ENCODE measurements at places on chromosomes 4 and X.

- no peak for DNase-seq
Observed at GRCh38 chr4:186807808-186808629, 84.4 kb upstream of the FAT1 start.

GRCh38 chrX:48569958-48570357 lies 4.3 kb upstream of the RBM3 start:
- no peak for DNase-seq

DNA sequence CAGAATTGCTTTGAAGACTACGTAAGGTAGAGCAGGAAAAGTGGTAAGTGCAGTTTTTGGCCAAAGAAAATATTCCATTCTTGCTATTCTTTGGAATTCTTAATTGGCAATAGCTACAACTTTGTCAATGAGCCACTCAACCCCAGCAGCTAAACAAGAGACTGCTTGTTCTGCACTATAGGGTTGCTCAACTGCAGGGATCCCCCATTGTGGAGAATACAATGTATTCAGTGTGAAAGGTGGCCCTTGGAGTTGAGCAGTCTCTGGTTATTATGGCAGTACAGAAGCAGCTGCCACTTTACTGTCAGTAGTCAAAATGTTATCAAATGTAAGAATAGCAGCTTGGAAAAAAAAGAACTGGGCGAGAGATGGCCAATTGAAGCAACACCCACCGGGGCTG lies 808.7 kb downstream of the CENPC start:
- no peak for DNase-seq

GRCh38 chrX:25028726-25029125 lies 13.0 kb upstream of the ARX start:
- DNase-seq = no peak

DNA sequence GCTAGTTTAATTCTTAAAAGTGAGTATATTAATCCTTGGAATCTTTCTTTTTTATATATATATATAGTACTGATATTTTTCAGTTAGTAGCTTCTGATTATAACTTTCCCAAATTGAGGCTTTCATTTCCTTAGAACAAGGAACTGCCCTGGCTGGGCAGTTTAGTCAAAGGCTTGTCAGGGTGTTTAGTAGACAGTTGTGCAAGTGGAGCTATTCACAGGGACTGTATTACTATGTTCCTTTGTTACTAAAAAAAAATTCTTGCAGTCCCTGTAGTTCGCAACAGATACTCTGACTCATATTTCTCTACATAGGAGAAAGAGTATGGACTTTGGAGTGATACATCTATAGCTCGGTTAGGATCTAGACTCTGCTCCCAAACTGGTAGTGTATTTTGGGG lies 20.8 kb downstream of the USO1 start:
- DNase-seq = no peak

DNA sequence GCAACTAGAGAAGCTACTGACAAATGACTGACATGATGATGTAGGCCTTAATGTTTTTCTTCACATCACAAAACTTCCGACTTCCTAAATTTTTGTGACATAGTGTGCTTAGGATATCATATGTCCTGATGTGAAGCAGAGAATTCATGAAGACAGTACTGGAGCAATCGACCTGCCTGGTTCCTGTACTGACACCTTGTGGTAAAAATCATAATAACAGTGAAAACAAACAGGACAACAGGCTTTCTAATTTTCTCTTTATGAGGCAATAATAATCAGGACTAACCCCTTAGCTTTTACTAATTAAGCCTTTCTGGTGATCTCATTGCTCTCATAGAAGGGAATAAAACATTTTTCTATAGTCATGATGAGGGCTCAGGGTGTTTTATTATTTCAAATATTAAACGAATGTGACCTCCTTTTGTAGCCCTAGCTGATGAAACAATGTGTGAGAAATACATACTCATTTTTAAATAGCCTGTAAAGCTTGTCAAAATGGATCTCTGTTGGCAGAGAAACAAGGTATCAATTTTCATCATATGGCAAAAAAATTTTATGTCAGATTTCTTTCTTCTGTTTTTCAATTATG lies 158.4 kb downstream of the TENT5D start:
- no peak for DNase-seq

DNA sequence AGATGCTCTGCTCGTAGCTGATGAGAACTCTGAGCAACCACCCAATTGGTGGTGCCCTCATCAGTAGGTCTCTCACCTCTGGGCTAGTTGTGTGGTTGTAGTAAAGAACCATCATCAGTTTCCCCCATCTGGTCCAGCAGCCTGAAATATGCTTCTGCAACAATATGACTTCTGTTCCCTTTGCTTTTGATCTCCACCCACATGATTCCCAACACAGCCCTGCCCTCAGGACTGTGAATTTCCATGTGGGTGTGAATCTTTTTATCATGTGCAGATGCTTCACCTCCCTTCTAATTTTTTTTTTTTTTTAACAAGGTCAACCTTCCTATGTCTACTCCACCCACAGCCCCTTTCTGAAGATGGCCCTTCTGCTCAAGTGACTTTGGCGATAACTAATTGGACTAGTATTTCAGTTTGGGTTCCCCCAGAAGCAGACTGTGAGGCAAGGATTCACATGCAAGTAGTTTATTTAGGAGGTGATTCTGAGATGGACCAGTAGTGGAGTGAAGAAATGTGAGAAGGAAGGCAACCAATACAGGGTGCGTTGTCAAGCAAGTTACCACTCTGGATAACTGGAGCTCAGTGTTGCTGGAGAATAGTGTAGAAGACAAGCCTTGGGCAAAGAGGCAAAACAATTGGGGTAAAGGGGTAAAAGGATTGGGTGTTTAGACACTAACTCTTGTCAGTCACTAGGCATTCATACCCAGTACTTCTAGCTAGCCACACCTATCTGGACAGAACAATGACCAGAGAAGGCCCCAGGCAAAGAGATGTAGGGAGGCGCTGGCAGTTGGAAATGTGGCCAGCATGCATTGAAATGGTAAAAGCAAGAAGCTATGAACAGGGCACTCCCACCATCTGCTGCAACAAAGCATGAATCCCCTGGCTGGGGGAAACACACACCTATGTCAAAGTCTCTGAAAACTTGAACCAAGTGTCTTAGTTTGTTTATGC lies 466.2 kb downstream of the BCOR start:
- DNase-seq = no peak

- DNase-seq = no peak
Observed at GRCh38 chr4:11847167-11847566, 418.5 kb upstream of the HS3ST1 start.

- DNase-seq = no peak
Observed at GRCh38 chrX:120380699-120381098, 18.8 kb downstream of the ATP1B4 start.

- DNase-seq = no peak
Observed at GRCh38 chr4:121477480-121477879, 96.7 kb upstream of the QRFPR start.

- no peak for DNase-seq
Observed at GRCh38 chr4:86250619-86251018, 109.2 kb downstream of the MAPK10 start.

DNA sequence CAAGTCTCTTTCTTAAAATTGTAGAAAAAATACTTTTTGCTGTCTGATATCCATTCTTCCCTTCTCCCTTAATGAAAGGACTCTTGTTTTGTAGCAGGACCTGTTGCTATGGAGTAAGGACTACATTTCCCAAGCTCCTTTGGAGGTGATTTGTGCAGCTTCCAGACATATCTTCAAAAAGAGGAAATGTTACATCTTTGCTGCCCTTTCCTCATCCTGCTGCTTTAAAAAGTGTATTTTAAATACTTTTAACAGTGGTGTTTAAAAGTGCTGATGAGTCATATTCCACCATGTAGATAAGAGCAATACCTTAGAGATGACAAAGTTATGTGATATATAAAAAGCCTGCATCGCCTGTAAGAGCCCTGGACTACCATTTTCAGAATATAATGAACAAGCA lies 98.7 kb downstream of the CFAP299 start:
- DNase-seq = no peak

- DNase-seq = no peak
Observed at GRCh38 chr4:64582492-64582891, 173.2 kb upstream of the TECRL start.

- no peak for DNase-seq
Observed at GRCh38 chr4:87060957-87061356, 126.1 kb downstream of the AFF1 start.

DNA sequence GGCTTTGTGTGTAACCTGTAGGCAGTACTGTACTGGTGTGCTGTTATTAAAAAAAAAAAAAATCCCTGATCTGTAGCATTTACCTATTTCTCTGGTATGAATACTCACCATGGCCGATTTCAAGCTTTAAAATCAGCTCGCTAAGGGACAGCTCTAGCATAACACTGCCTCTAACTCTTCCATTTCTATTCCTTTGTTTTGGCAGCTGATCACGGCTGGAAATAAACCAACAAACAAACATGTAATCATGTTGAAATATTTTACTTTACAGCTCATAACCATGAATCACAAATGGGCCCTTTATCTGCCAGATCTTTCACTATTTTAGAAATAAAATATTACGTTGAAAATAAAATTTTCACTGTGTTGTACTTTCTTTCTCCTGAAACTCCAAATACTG lies 60.5 kb upstream of the IL15 start:
- DNase-seq = no peak

- no peak for DNase-seq
Observed at GRCh38 chr4:111136438-111136837, 513.6 kb upstream of the PITX2 start.

DNA sequence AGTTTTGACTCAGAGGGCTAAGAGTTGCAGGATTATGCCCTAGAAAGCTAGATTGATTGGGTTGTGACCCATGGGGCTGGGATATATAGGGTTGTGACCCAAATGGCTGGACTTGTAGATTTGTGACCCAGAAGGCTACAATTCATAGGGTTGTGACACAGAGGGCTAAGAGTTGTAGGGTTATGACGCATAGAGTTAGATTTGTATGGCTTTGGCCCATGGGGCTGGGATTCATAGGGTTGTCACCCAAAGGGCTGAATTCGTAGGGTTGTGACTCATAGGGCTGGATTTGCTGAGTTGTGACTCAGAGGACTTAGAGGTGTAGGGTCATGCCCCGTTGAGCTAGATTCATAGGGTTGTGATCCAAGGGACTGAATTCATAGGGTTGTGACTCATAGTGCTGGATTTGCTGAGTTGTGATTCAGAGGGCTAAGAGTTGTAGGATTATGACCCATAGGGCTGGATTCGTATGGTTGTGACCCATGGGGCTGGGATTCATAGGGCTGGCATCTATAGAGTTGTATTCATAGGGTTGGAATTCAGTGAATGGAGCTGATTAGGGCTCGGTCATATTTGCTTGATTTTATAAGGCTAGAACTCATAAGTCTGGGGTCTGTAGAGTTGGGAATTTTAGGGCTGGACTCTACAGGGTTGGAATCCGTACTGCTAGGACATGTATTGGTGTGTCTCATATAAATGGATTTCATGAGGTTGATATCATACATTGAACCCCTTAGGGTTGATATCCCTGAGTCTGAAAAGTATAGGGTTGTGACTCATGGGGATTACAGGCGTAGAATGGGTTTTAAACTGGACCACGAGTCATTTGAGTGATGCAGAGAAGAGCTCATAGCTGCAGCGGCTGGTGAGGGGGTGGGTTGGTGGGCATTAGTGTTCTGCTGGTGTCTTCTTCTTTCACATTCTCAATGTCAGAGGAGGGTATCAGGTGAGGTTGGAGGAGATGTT lies 125.7 kb downstream of the CRLF2 start:
- DNase-seq = no peak

DNA sequence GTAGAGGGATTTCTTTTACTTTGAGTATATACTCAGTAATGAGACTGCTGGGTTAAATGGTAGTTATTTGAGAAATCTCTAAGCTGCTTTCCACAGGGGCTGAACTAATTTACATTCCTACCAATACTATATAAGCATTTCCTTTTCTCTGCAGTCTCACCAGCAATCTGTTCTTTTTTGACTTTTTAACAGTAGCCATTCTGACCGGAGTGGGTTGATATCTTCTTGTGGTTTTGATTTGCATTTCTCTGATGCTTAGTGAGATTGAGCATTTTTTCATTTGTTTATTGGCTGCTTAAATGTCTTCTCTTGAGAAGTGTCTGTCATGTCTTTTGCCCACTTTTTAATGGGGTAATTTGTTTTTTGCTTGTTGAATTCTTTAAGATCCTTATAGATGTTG lies 43.3 kb downstream of the SPCS3 start:
- DNase-seq = no peak

- DNase-seq = no peak
Observed at GRCh38 chrX:48533165-48533564, 6.3 kb upstream of the TBC1D25 start.

- no peak for DNase-seq
Observed at GRCh38 chr4:115315182-115315581, 201.8 kb upstream of the NDST4 start.

DNA sequence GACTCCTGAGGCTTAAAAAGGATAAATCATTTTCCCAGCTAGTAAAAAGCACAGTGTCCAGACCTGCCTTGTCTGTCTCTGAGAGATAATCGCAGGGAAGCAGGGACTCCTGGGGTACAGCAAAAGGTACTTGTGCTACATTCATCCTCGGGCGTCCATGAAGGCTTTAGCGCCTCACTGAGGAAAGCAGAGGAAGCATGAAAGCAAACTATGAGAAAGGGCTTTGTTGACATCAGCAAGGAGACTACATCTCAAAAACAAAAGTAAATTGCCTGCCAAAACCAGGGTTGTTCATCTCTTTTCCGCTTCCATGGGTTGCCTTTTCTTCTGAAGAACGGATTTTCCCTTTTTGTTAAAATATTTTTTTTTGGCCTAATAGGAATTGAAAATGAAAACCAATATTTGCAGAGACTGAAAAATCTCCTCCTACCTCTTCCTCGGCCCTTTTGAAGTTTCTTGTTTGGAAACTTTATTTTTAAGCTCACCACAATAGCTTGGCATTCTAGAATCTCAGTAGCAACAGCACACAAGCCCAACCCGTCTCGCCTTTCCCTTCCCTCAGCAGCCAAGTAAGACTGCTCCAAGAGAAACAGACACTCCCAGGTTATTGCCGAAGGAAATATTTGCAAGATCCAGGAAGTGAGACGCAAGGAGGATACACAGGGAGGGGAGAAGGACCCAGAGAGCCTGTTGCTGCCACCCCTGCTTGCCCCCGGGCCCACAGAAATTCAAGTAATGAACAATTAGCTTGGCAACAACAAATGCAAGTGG lies 148.3 kb upstream of the DGKK start:
- DNase-seq = no peak

GRCh38 chrX:103382877-103383276 lies 6.5 kb downstream of the BEX3 start:
- DNase-seq = no peak

DNA sequence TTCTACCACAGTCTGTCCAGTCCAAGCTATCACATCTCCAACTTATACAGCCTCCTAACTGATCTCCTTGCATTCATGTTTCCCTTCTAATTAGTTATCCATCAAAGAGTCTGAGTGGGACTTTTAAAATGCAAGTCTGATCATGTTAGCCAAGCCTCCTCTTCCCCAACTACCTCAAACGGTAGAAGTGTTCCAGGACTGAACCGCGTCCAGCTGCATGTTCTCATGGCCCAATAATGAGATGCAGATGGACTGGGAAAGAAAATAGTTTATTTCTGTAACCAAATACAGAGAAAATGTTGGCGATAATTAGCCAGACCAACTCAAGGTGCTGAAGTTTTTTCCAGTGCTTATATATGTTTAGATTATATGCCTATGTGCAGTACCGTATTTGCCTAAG lies 46.6 kb upstream of the PPP1R2C start:
- DNase-seq = no peak

Measured in stimulated activated CD8-positive, alpha-beta memory T cell treated with anti-CD3 and anti-CD28 coated beads, Interleukin-4, amount 100 ng/mL, for 48 hours (primary cell).